Activated CD4-positive, alpha-beta T cell treated with anti-CD3 and anti-CD28 coated beads, Interleukin-2, amount 50 U/mL, for 48 hours (primary cell): ENCODE measurements at places on chromosomes 13 and 19.
A peak's percentile ranks its signal among the peaks of the same experiment; 100 is the strongest.

- DNase-seq, result no peak
Observed at GRCh38 chr19:2699413-2700140, 2.9 kb downstream of the GNG7 start.

- no peak for DNase-seq
Observed at GRCh38 chr13:76619631-76620030, 266.6 kb downstream of the KCTD12 start.

GRCh38 chr13:72457151-72457550, 270.3 kb downstream of the MZT1 start:
- DNase-seq, result no peak

- DNase-seq, result no peak
Observed at GRCh38 chr19:28170066-28170465, 1042.9 kb downstream of the UQCRFS1 start.

DNA sequence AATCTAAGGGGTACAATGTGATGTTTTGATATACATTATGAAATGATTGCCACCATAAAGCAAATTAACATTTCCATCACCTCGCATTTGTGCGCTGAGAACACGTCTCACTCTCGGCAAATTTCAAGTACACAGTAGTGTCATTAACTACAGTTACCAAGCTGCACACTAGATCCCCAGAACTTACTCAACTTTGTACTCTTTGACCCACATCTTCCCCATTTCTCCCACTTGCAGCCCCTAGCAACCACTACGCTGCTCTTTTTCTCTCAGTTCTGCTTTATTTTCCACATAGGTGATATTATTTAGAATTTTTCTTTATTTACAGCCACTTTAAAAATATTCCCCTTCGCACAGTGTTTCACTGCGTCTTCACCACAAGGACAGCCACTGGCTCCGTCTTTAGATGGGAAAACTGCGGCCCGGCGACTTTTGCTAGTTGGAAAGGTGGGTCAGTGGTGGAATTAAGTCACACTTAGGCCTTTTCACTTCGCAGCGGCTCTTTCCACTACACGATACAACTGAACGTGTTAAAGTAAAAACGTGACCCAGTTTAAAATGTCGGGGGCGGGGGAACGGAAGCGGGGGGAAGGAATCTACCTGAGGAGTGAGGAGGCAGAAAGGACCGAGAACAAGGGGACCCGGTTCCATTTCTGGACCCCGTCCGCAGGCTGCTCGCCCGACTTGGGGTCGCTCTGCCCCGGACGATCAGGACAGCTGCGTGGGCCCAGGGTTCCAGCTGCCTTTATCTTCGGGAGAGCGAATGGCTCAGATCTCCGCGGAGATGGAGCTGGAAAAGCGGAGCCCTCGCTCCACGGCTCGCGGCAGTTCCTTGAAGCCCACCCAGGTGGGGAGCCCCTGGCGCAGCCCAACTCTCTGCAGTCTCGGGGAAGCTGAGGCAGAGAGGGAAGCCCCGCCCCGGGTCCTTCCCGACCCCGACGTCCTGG, 486.1 kb downstream of the UQCRFS1 start:
- peak; percentile 4 for DNase-seq

- no peak for DNase-seq
Observed at GRCh38 chr19:47507012-47507411, 7.9 kb downstream of the NAPA start.

GRCh38 chr19:23917856-23918255, 3.2 kb downstream of the ZNF726 start:
- DNase-seq, result no peak
